Activated CD8-positive, alpha-beta T cell treated with anti-CD3 and anti-CD28 coated beads for 36 hours (primary cell): ENCODE measurements at places on chromosomes 5 and 9. TPM values are rescaled to one million over a fixed set of nuclear protein-coding genes. Genes with fewer than 3 reads are reported as not detected.

DNA sequence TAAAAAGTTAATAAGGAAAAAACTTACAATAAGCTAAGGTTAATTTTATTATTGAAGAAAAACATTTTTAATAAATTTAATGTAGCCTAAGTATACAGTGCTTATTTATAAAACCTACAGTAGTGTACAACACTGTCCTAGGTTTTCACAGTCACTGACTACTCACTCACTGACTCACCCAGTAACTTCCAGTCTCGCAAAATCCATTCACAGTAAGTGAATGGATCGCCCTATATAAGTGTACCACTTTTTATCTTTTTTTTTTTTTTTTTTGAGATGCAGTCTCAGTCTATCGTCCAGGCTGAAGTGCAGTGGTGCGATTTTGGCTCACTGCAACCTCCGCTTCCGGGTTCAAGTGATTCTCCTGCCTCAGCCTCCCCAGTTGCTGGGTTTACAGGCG lies 47.7 kb downstream of the FNIP1 start:
- no peak for DNase-seq

DNA sequence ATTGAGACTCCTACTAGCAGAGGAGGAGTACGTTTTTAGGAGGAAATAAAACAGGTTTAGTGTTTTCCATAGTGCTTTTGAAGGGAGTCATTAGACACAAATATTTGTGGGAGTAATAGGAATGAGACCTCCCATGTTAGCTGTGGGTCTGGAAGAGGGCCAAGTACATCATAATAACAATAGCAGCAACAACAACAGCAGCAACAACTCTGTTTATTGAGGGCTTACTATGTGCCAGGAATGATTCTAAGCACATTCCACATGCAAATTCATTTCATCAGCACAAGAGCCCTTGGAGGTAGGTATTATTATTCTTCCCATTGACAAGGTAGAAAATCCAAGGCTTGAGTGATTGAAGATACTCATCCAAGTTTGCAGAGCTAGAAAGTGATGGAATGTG lies 384.2 kb upstream of the RPS23 start:
- DNase-seq, result no peak

GRCh38 chr5:140142856-140143255 lies 17.1 kb downstream of the IGIP start:
- DNase-seq, result no peak

GRCh38 chr9:97808415-97808814 lies 44.6 kb upstream of the FOXE1 start:
- DNase-seq, result no peak

The SPINK6 gene
- not detected for total RNA-seq

The EPB41L4B gene
- 0.34 TPM for total RNA-seq

The KCTD16 gene
- total RNA-seq, result 0.27 TPM

The SLC36A2 gene
- total RNA-seq, result not detected

DNA sequence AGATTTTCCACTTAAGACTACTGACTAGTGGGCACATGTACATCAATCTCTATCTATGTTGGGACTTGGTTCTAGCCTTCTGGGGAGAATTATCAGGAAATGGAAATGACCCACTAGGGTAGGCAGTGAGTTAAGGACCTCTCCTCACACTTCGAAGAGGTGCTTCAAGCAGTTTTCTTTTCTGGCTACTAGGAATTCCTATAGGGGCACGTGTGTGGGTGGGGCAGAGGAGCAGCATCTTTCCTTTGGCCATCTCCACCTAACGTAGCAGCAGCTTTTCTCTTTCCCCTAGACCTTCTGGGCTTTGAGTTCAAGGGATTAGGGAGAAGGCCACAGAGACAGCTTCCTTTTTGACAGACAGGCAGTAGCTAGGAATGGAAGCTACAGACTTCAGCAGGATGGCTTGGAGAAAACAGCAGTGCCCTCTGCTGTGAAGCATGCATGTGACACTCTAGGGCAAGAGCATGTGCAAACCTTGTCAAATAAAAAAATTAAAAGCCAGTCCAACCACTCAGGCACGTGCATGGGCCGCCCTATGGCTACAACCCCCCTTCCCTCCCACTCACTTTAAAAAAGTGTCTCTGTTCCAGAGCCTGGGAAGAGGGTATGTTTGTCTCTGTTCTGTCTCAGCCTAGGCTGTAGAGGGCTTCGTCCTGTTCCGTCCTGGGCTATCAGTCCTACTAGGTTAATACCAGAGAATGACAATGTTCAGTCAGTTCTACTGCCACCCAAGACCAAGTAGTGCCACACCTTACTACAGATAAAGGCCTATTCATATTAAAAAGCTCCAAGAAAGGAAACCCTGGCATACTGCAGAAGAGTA lies 8.7 kb upstream of the GFRA3 start:
- peak; percentile 35 for DNase-seq

The PCDHGC4 gene
- not detected for total RNA-seq

The F2RL1 gene
- 1.8 TPM for total RNA-seq

The TPPP gene
- total RNA-seq, result 0.18 TPM

DNA sequence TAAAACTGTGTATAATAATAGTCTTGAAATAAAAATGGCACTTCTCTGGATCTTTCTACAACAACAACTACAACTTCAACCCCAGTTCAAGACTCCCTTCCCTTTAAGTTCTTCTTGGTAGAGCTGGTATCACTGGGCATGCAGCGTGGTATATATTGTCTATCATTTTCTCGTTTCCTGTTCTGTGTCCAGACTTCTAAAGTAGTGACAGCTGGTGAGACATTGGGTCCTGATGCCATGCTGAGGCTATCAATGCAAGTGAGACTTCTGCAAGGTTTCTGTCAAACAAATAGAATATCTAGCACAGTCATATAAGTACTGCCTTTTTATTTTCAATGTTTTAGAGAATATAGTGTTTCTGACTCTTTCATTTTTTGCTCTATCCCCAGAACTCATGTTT lies 123.0 kb upstream of the GRIN3A start:
- DNase-seq, result no peak

The BHMT2 gene
- not detected for total RNA-seq

DNA sequence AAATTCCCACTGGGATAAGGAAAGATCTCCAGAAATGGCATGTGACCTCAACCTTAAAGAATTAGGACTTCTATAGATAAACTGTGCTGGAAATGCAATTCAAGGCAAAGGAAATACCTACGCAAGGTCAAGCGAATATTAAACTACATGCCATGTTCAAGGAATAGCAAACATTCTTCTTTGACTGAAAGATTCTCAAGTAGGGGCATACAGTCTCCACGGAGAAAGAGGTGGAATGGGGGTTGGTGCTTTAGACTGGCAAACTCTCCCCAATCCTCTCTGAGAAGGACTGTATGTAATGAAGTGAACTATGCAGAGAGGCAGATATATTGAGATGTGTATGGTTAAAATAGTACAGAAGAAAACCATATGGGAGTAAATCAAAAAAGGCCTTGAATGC lies 6.1 kb downstream of the RICTOR start:
- DNase-seq, result no peak

DNA sequence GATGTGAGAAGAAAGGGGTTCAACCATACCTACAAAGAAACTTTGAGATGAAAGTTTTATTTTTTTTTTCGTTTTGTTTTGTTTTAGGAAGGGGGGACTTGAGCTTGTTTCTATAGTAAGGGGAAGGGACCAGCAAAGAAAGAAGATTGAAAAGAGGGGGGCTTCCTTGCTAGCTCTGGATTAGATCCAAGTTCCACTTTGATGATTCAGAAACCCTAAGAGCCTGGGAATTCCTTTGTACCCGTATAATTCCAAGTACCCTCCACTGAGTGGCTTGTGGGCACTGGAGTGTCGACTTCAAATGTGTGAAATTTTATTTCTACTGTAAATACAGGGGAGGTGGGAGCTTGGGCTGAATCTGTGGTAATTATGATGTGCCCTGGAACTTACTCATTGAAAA lies 10.9 kb downstream of the MAMDC2 start:
- DNase-seq, result no peak

The TMEM215 gene
- total RNA-seq, result not detected

DNA sequence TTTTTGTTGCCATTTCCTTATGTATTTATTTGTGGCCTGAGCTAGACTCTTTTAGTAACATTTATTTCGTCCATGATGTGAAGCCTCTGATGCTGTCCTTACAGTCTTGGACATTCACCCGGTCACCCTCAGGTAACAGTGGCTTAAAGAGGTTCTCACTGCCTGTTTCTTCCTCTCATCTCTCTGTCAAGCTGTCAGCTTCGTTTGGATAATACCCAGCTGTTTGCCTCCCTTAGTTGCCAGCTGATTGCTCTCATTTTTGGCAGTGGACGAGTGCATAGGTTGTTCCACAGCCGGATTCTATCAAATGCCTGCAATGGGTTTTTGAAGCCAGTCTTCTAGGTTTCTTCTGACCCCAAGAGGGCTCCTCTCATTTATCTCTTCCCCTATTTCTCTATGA lies 427.7 kb downstream of the MED10 start:
- no peak for DNase-seq

DNA sequence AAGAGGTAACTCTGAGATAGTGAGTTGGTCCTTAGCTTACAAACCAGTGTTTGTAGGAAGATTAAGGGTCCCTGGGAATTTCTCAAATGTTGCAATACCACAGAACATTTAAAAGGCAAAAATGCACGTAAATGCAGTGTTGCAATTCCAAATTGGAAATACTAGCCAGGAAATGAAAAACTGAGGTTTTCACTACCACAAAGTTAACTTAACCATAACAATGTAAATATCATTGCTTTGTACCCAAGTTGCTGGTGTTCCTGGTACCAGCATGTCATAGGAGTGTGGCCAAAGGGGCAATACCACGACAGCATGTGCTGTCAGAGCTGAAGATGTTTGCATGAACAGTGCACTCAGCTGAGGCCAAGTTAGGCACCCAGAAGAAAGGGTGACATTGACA lies 382.9 kb downstream of the GLIS3 start:
- no peak for DNase-seq

GRCh38 chr9:110036286-110036685 lies 171.7 kb downstream of the C9orf152 start:
- DNase-seq, result no peak

DNA sequence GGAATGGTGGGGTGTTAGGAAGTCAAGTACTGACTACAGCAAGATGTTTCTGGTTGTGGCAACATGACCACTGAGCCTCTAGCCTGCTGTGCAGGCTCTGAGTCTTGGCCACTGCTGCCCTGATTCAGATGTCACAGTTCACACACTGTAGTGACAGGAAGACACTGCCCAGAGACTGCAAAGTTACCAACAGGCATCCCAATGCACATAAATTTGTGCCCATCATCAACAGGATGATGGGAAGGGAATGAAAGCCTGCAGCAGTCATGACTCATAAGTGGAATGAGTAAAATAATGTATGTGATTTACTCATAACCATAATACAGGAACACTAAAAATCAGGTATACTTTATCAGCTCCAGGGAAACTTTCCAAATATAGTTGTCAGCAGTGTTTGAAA lies 251.6 kb upstream of the HAPLN1 start:
- no peak for DNase-seq

The AOPEP gene
- 8.7 TPM for total RNA-seq

GRCh38 chr9:77588271-77588937 lies 59.7 kb downstream of the GNA14 start:
- no peak for DNase-seq

- DNase-seq, result no peak
Measured at GRCh38 chr9:94833802-94834201, 107.3 kb downstream of the AOPEP start.

GRCh38 chr9:95383185-95383676 lies 65.7 kb upstream of the FANCC start:
- no peak for DNase-seq

- DNase-seq, result no peak
Measured at GRCh38 chr9:17587113-17587512, 8.2 kb downstream of the SH3GL2 start.

The GRPEL2 gene
- 31.0 TPM for total RNA-seq

The AIF1L gene
- total RNA-seq, result 1.9 TPM

DNA sequence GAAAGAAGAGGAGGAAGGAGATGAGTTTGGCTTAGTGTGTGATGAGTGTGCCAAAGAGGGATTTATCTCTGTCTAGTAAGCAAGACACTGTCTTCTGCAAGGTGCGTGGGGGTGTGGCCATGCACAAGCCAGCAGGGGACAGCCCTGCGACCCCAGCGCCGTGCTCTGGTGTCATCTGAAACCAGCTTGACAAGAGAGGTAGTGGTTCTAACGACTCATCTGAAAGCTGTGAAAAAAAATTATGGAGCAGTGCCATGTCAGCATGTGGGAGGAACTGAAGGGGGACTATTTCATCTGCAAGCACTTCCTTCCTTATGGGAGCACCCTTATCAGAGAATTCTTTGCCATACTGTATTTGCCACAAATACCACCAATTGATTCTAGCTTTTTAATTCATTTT lies 398.6 kb downstream of the PSAT1 start:
- peak; percentile 3 for DNase-seq

The PDZD2 gene
- not detected for total RNA-seq
